ENCODE measurements at places on chromosomes 3 and 15.

- DNase-seq, result no peak
Measured at GRCh38 chr15:57553526-57553925, 38.2 kb upstream of the MYZAP start.

DNA sequence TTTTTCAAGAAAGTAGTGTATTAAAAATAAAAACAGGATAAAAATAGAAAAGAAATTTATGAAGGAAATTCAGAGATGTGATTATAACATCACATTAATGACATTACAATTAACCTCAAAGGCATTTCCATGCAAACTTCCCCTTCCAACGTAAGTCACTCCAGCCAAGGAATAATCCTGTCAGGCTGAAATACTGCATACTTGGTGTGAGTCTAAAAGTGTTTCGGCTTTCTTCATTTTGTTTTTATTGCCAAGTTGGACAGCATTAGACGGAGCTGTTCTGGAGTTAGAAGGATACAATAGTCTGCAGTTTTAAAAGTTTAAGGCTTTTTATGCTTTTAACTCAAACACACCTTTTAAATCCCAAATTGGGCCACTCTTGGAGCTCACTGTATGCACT is 435.0 kb downstream of the MECOM start:
- no peak for DNase-seq

- peak; percentile 69 for DNase-seq
Measured at GRCh38 chr15:60374628-60375081, 23.1 kb downstream of the ANXA2 start.

DNA sequence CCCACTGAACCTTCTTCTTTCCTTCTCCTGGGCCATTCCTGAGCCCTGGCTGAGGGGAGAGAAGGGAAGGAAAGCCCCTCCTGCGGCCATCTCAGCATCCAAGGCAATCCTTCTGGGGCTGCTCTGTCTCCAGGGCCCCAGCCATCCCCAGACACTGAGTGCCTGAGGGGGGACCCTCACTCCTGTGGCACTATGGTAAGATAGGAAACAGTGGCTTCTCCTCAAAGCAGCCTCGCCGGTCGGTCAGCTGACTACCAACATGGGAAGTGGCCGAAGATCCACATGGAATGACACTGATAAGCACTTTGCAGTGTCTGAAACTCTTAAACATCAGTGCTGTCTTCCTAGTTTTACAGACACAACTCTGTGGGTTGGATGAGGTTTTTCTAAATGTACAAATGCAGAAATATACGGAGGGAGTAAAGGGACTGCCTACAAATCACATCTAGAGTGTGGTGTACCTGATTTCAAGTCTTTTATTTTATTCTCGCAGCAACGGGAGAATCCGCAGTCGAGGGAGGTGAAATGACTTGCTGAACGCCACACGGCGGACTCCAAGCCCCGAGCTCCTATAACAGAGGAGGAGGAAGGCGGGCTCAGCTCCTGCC is 973 bp upstream of the ITPKA start:
- no peak for DNase-seq

GRCh38 chr3:47315069-47315647 is 32.4 kb downstream of the KLHL18 start:
- DNase-seq, result no peak

Data from right hindlimb (tissue), 1 donor.